ENCODE measurements at places on chromosomes 7 and 10. TPM values are rescaled to one million over a fixed set of nuclear protein-coding genes. Genes with fewer than 3 reads are reported as not detected.

GRCh38 chr7:31705377-31705776 lies 18.4 kb downstream of the PPP1R17 start:
- peaks cover 8% of the 10 kb centered on the region for H3K4me1 ChIP-seq
- no peak for DNase-seq
- no peaks in the 10 kb centered on the region for H3K27me3 ChIP-seq

DNA sequence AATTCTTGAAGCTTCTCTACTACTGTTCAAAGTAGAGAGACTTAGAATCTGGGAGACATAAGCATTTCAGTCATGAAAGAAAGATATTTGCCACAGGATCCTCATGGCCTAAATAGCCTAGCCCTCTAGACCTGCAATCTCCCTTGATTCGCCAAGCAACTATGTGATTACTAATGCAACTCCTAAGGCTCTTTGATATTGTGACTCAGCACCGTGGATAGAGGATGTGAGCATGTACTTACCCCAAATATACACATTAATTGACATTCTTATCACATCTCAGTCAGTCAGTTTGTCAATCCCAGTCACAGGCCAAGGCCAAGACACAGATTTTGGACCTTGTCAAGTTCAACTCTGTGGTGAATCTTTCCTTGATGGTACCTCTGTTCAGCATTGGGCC lies 42.6 kb downstream of the GPR37 start:
- H3K4me3 ChIP-seq, result no peak overlapping the region
- no peaks in the 10 kb centered on the region for H3K27me3 ChIP-seq
- no peak for DNase-seq
- H3K4me1 ChIP-seq, result peaks cover 34% of the 10 kb centered on the region
- no peak overlapping the region for H3K27ac ChIP-seq

GRCh38 chr10:34237898-34238455 lies 577.1 kb downstream of the PARD3 start:
- DNase-seq, result no peak
- H3K36me3 ChIP-seq, result no peaks in the 10 kb centered on the region
- no peaks in the 10 kb centered on the region for H3K27me3 ChIP-seq
- no peak overlapping the region for H3K4me3 ChIP-seq
- H3K27ac ChIP-seq, result no peak overlapping the region

- H3K36me3 ChIP-seq, result peaks cover 12% of the 10 kb centered on the region
- H3K27me3 ChIP-seq, result no peaks in the 10 kb centered on the region
- H3K4me3 ChIP-seq, result no peak overlapping the region
Observed at GRCh38 chr7:152103066-152103465, 77.6 kb downstream of the GALNT11 start.

GRCh38 chr7:50329775-50330174 lies 25.3 kb downstream of the IKZF1 start:
- peaks cover 18% of the 10 kb centered on the region for H3K4me1 ChIP-seq
- no peak overlapping the region for H3K27ac ChIP-seq
- H3K4me3 ChIP-seq, result no peak overlapping the region
- H3K27me3 ChIP-seq, result no peaks in the 10 kb centered on the region
- no peak for DNase-seq
- no peaks in the 10 kb centered on the region for H3K36me3 ChIP-seq

- no peaks in the 10 kb centered on the region for H3K36me3 ChIP-seq
- no peak overlapping the region for H3K4me3 ChIP-seq
- H3K4me1 ChIP-seq, result peaks cover 2% of the 10 kb centered on the region
- H3K27ac ChIP-seq, result no peak overlapping the region
- no peaks in the 10 kb centered on the region for H3K27me3 ChIP-seq
Observed at GRCh38 chr7:16135658-16136057, 285.7 kb downstream of the CRPPA start.

DNA sequence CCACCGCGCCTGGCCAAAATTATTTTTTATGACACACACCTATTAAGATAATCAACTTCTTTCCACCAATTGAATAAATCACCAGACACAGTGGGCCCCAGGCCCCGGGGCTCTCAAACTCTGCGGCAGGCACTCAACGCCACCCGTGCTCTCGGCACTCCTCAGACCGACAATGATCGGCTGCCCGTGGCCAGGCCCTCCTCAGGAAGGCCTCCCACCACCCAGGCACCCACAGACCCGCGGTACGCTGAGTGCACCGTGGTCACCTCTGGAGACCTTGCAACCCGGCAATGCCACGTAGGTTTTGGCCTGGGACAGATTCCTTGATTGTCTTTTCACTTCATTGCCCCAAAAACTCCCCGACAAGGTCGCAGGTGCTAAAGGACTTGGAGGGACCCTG lies 6.9 kb downstream of the RADIL start:
- no peak overlapping the region for H3K27ac ChIP-seq
- peak overlapping the region; percentile 9 for H3K4me3 ChIP-seq
- H3K27me3 ChIP-seq, result no peaks in the 10 kb centered on the region
- H3K36me3 ChIP-seq, result no peaks in the 10 kb centered on the region
- peaks cover 16% of the 10 kb centered on the region for H3K4me1 ChIP-seq

DNA sequence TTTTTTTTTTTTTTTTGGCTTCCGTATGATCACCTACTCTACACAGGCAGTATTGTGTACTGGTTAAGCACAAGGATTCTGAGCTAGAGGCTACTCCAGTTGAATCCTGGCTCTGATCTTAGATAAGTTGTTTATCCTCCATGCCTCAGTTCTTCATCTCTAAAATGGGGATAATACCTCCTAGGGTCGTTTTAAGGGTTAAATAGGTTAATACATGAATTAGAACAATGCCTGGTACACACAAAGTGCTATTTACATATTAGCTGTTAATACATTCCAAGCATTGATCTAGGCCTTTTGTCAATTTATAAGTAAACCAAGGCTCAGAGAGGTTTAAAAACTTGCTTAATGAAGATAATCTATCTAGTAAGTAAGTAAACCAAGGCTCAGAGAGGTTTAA lies 59.0 kb downstream of the ST7 start:
- H3K4me3 ChIP-seq, result no peak overlapping the region
- H3K27me3 ChIP-seq, result no peaks in the 10 kb centered on the region
- DNase-seq, result no peak

- H3K27ac ChIP-seq, result no peak overlapping the region
- peaks cover 2% of the 10 kb centered on the region for H3K36me3 ChIP-seq
- no peak overlapping the region for H3K4me3 ChIP-seq
- no peak for DNase-seq
- peaks cover 20% of the 10 kb centered on the region for H3K4me1 ChIP-seq
Observed at GRCh38 chr10:7513936-7514335, 103.1 kb upstream of the SFMBT2 start.

DNA sequence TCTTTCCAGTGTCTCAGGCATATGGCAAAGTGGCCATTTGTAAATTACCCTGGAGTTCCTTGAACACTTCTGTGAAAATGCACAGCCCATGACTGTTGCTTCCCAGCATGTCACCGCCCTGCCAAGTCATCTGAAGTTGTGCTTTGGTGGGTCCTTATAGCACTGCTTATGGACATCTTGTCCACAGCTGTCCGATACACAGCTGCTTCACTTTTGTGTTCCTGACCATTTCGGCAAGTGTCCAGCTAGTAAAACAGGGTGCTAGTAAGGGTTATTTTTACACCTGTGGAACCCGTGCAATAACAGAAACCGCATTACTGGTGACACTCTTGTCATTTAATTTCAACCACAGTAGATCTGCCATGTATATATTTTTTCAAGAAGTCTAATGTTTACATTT lies 29.7 kb downstream of the PIP4K2A start:
- H3K27ac ChIP-seq, result no peak overlapping the region
- no peak for DNase-seq
- peaks cover 2% of the 10 kb centered on the region for H3K36me3 ChIP-seq
- H3K4me1 ChIP-seq, result peaks cover 17% of the 10 kb centered on the region

DNA sequence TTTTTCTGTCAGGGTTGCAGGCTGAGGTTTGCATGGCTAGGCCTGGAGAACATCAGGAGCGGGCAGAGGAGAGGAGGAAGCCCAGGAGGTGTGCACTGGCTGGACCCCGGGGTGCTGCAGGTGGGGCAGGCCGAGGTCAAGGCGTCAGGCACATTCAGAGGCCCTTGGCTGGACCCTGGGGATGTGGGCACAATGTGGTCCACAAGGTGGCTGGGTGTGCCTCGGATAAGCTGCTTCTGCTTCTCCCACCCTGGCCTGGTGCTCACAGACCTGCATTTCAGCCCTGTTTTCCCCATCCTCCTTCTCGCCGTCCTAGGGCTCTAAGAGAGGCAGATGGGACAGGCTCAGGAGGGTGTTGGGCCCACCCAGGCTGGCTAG lies 108.2 kb downstream of the ADCY1 start:
- no peak for DNase-seq
- no peaks in the 10 kb centered on the region for H3K27me3 ChIP-seq
- peaks cover 9% of the 10 kb centered on the region for H3K36me3 ChIP-seq
- peak overlapping the region; percentile 35 for H3K4me3 ChIP-seq
- peak overlapping the region; percentile 97 for H3K27ac ChIP-seq

- H3K36me3 ChIP-seq, result no peaks in the 10 kb centered on the region
- peaks cover 9% of the 10 kb centered on the region for H3K27me3 ChIP-seq
- no peaks in the 10 kb centered on the region for H3K4me1 ChIP-seq
- no peak overlapping the region for H3K4me3 ChIP-seq
Observed at GRCh38 chr10:86182150-86182549, 184.4 kb downstream of the GRID1 start.

- no peaks in the 10 kb centered on the region for H3K36me3 ChIP-seq
- H3K4me3 ChIP-seq, result peak overlapping the region; percentile 25
- peak overlapping the region; percentile 98 for H3K27ac ChIP-seq
- peaks cover 34% of the 10 kb centered on the region for H3K4me1 ChIP-seq
Observed at GRCh38 chr10:14185316-14186045, 145.2 kb downstream of the FRMD4A start.

DNA sequence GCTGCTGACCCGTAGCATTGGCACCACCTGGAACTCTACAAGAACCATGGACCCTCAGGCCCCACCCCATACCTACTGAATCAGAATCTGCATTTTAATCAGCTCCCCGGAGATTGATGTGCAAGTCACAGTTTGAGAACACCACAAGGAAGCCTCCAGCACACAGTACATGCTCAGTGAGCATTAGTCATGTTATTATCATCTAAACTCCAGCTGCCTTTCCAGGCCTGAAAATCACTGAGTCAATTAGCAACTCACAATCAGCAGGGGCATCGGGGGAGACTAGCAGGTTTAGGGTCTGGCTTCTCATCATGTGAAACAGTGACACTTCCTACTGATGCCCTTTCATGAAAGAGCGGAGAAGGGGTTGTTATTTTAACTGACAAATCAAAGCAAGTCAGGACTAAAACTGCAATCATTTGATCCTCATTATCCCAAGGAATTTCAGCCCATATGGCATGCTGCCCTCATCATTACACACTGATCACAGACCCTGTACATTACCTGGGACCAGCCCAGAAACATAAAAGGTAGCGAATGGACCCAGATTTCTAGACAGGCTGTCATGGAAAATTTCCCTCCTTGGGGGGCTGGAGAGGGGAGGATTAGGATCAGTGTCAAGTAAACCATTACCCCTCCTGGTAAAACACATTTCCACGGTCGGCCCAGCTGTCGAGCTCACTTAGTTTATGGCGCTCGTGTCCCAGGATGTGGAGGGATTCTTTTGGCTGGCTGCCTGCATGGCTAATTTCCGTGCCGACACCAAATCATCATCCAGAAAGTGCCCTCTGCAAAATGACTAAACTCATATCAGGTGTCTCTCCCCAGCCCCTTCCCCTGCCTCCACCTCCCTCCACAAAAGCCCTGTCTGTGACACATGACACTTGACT lies 122.8 kb downstream of the PRLHR start:
- H3K4me3 ChIP-seq, result no peak overlapping the region
- peaks cover 24% of the 10 kb centered on the region for H3K27me3 ChIP-seq
- H3K4me1 ChIP-seq, result no peaks in the 10 kb centered on the region

GRCh38 chr10:4939224-4940072 lies 23.8 kb upstream of the AKR1C1 start:
- H3K27me3 ChIP-seq, result no peaks in the 10 kb centered on the region
- DNase-seq, result no peak
- no peaks in the 10 kb centered on the region for H3K4me1 ChIP-seq
- no peak overlapping the region for H3K4me3 ChIP-seq
- no peak overlapping the region for H3K27ac ChIP-seq

- H3K27ac ChIP-seq, result no peak overlapping the region
- no peaks in the 10 kb centered on the region for H3K36me3 ChIP-seq
- no peak overlapping the region for H3K4me3 ChIP-seq
- peaks cover 5% of the 10 kb centered on the region for H3K4me1 ChIP-seq
- DNase-seq, result peak; percentile 16
Observed at GRCh38 chr7:82605247-82605864, 161.8 kb upstream of the CACNA2D1 start.

DNA sequence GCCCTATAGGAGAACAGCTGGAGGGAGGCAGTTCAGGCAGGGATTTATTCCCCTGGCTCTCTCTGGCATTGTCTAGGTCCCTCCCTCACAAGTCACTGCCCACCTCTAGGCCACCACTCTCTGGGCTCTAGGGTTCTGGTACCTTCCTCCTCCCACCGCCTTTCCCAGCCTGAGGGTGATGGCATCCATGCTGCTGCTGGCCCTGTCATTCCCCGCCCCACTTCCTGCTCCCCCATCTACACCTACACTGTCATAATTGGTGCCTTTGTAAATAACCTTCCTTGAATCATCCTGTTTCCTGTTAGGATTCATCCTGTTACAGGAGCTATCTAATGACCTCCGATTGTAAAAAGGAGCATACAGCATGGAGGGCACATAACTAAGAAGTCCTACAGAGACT lies 303.3 kb upstream of the COBL start:
- H3K4me3 ChIP-seq, result no peak overlapping the region
- H3K36me3 ChIP-seq, result peaks cover 4% of the 10 kb centered on the region
- DNase-seq, result no peak

DNA sequence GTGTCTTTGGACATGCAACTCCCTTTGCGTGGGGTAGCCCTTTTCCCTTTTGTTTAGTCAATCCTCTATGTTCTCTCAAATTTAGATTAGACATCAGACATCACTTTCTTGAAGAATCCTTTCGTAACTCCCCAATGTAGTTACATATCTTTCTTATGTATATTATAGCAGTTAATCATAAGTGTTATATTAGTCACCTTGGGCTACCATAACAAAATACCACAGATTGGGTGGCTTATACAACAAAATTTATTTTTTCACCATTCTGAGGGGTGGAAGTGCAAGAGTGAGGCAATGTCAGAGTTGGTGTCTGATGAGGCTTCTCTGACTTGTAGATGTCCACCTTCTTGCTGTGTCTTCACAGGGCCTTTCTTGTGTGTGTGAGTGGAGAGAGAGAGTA lies 105.7 kb downstream of the PHTF2 start:
- H3K27me3 ChIP-seq, result no peaks in the 10 kb centered on the region
- no peak for DNase-seq
- H3K4me1 ChIP-seq, result no peaks in the 10 kb centered on the region
- H3K27ac ChIP-seq, result no peak overlapping the region

- no peak overlapping the region for H3K27ac ChIP-seq
- H3K4me3 ChIP-seq, result no peak overlapping the region
- no peaks in the 10 kb centered on the region for H3K36me3 ChIP-seq
- DNase-seq, result no peak
- peaks cover 2% of the 10 kb centered on the region for H3K27me3 ChIP-seq
- no peaks in the 10 kb centered on the region for H3K4me1 ChIP-seq
Observed at GRCh38 chr10:128468462-128468861, 342.2 kb upstream of the MKI67 start.

Gene TPK1
- 4.0 TPM for total RNA-seq

Gene RASSF4
- 16.4 TPM for total RNA-seq

Gene PRSS1
- total RNA-seq, result not detected

Gene COL17A1
- total RNA-seq, result not detected

Gene GRM8
- total RNA-seq, result 2.7 TPM
